ENCODE measurements at places on chromosomes 12 and 14. TPM values are rescaled to one million over a fixed set of nuclear protein-coding genes. Genes with fewer than 3 reads are reported as not detected.

DNA sequence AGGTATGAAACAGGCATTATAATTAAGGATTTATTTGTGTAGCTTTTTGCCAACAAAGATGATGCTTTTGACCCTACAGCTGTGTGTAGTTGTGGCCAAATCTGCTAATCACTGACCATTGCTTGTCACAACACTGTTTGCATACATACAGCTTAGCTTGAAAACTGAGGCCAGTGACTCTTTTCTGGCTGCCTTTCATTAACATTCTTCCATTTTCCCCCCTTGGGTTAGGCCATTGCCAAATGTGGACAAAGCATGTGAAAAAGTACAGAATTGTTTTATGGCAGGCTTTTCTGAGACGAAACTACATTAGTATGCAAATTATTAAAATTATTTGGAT, 263.3 kb downstream of the SLC16A7 start:
- DNase-seq = no peak

DNA sequence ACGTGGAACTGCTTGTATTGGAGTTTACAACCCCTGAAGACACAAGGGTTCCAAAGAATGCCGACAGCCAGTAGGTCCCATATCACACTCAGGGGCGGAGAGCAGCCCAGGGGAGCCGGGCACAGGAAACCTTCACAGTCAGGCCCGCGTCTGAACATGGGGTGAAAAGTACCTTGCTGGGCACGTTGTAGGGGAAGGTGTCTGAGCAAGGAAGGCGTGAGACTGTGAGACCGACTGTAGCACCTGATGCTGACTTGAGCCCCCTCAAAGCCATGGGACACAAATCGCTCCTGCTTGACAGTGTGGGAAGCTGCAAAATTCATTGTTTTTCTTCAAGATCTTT, 14.7 kb downstream of the RIMBP2 start:
- no peak for DNase-seq

DNA sequence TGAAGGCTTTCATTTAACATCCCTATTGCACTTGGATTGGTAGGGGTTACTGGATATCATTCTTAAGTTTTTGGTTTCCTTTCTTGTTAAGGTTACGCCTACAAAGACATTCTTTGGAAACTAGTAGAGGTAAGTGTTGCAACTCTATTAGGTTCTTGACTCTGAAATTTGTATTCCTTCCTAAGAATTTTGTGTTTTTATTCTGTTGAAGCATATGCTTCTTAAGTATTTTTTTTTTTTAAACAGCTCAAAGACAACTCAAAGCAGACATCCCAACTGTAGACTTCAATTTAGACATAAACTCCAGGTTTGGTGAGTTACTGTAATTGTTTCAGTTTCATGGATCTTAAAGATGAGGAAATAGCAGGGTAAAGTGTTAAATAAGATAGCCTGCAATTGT, 1.1 kb upstream of the RBMS2 start:
- DNase-seq = peak; percentile 67

DNA sequence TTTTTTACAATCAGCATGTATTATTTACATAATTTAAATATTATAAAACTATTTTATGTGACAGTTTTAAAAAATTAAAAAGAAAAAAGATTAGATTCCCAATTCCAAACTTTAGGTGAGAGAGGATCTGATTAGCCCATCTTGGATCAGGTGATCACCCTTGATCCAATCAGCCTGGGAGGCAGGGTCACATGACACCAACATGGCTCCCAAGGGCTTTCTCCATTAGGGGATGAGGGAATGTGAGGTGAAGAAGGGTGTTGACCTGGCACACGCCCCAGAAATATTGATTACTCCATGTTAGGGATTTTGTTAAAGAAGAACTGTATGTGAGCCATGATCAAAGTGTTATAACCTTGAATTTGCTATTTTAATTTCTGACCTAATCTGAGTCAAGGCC, 225.4 kb downstream of the RBM19 start:
- DNase-seq = no peak

DNA sequence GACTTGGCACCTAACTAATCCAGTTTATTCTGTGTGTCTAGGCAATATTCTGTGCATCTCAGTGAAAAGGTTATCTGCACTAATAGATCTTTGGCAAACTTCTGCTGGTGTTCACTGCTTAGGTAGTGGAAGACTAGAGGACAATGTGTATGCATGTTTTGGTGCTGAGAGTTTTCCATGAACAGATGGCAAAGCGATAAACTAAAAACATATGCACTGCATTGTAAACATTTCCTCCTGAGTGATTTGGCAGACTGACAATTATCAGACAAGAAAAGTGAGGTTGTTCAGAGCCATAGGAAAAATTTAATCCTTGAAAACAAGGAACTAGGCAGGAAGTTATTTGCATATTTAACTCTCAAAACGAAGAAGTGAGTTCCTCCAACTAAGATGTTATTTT, 400.4 kb downstream of the ATP23 start:
- DNase-seq = peak; percentile 45

DNA sequence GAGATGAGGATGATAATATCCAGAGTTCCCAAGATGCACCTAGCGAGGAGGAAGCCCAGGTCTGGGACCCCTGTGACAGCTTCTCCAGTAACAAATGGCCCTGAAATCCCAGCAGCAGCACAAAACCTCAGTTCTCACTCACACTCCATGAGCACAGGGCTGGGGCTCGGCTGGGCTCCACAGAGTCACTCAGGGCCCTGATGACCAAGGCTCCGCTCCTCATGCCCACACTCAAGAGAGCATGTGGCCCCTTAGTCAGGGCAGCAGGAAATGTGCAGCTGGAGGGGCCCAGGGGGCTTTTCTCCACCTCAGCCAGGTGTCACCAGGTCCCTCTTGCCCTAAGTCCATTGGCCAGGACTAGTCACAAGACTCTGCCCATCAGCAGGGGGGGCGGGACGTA, 242.7 kb upstream of the SFSWAP start:
- DNase-seq = no peak

- no peak for DNase-seq
These were observed at the start of gene NTS for GRCh38 chr12:85874031-85874461. TSS of gene NTS (plus strand) at chr12:85874295. CDS start at chr12:85874404, 109 bp downstream.

DNA sequence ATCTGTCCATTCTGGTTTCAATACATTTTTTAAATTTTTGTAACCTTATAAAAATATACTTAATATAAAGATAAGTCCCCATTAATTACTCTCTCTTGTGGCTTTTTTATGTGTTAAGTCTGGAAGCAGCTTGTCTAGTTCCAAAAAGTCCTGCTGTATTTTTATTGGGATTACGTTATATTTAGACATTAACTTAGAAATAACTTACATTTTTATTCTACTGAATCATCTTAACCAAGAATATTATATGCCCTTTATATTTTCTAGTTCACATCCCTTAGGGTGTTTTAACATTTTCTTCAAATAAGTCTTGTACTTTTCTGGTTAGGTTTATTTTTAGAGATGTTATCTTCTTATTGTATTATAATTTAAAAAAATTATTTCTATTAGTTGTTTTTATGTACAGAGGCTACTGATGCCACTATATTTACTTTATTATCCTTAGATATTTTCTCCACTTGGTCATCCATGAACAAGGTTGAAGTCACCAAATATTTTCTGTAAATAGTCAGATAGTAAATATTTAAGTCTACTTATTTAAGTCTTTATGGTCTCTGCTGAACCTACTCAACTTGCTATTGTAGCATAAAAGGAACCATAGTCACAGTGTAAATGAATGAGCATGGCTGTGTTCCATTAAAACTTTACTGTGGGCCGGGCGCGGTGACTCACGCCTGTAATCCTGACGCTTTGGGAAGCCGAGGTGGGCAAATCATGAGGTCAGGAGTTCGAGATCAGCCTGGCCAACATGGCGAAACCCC, 132.4 kb upstream of the NEDD1 start:
- peak; percentile 9 for DNase-seq

DNA sequence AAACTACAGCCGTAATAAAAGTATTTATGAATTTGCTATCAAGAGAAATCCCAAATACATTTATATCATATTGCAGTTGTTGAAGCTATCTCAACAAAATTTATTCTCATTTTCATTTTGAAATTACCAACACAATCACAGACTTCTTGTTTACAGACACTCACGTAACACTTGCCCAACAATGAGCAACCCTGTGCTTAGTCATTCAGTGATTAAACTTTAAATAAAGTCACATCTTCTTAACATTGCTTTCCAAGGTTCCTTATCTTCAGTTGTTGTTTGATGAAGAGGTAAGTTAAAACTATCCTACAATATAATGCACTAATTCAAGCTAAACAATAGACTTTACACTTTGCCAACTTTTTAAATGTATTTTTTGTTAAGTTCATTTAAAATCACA, 601.8 kb downstream of the SLC16A7 start:
- DNase-seq = peak; percentile 67

- no peak for DNase-seq
These were observed 209.4 kb upstream of the BCL2L14 start for GRCh38 chr12:11861155-11861863.

- DNase-seq = no peak
These were observed 14.0 kb downstream of the BEGAIN start for GRCh38 chr14:100573002-100573756.

KRT4 gene
- total RNA-seq = not detected

ARHGAP5 gene
- total RNA-seq = 85.4 TPM

FGD4 gene
- 55.6 TPM for total RNA-seq

SELPLG gene
- 1.5 TPM for total RNA-seq

SMIM41 gene
- 0.98 TPM for total RNA-seq

HECTD1 gene
- 380 TPM for total RNA-seq

POLR3B gene
- 11.1 TPM for total RNA-seq

ARHGAP9 gene
- total RNA-seq = 0.18 TPM

CFAP54 gene
- total RNA-seq = 5.6 TPM

TAMALIN gene
- 7.3 TPM for total RNA-seq

CD4 gene
- not detected for total RNA-seq

Measured in fibroblast of the aortic adventitia (primary cell).